Right hindlimb (tissue), 1 donor: ENCODE measurements at places on chromosomes 16 and 17.

- DNase-seq, result no peak
Observed at GRCh38 chr16:28529124-28529523, 9.7 kb downstream of the NUPR1 start.

DNA sequence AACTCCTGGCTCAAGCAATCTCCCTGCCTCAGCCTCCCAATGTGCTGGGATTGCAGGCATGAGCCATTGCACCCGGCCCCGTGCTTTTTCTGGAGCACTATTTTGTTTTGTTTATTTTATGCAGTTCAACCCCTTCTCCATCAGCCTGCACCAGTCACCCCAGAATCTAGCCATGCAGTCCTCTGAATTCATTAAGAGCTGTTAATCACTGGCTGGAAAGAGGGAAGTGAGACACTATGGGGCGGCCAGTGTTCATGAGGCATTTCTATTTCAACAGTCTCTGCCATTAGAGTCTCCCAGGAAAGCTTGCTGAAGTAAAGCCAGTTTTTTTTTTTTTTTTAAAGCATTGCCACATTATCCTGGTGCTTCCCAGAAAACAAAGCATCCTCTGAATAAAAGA lies 1.7 kb downstream of the VWA3A start:
- DNase-seq, result no peak

GRCh38 chr17:76982408-76983074 lies 114.3 kb downstream of the MGAT5B start:
- no peak for DNase-seq

DNA sequence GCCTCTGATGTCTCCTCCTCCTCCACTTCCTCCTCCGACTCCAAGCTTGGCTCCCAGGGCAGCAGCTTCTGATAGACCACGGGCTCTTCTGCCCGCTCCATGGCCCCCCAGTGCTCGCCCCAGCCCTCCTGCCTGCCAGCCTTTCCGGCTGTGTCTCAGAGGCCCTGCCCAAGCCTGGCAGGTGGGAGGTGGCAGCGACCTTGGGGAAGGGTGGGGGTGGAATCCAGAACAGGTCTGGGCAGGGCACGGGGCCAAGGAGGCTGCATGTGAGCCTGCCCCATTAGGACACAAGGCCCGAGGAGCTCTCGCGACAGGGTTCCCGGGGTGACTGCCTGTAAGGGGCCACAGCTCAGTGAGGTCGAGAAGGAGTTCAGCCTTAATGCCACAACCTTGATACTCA lies at the start of gene GGT6:
Gene GGT6, minus strand, starts transcription at position 157 of the 400 bp plus-strand sequence. Its CDS starts 56 bp downstream, at position 101.
- DNase-seq, result no peak

- DNase-seq, result no peak
Observed at GRCh38 chr16:1098266-1098991, 2.4 kb upstream of the C1QTNF8 start.

DNA sequence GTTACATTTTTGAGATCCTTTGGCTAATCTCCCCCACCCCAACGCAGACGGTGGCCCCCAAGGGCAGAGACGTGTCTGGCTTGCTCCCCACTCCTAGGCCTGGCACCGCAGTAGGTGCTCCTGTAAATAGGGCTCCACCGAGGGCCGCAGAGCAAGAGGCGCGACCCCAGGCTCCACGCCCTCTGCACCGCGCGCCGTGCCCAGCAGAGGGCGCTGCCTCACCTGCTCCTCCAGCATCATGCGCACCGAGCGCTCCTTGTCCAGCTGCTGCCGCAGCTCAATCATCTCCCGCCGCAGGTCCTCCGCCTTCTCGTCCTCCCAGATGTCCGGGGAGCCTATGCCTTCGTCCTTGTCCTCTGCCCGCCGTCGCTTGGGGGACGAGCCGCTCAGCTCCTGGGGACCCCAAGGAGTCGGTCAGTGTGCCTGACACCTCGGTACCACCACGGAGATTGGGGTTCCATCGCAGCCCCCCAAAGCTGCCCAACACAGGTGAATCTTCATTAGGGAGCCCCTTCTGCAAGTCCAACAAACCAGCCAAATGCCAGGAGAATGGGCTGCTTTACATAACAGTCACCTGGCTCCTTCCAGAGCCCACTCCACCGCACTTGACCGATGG lies 11.2 kb downstream of the TFAP4 start:
- no peak for DNase-seq

DNA sequence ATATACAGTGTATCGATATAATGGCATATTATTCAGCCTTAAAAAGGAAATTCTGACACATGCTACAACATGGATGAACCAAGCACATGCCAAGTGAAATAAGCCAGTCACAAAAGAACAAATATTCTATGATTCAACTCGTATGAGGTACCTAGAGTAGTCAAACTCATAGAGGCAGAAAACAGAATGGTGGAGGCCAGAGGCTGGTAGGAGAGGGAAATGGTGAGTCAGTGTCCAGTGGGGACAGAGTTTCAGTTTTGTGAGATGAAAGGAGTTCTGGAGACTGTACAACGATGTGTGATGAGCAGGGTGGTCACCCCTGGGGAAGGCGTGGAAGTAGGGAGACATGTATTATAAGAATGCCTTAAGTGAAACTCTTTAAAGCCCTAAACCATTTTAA lies 39.9 kb downstream of the RNF157 start:
- DNase-seq, result no peak
